ENCODE measurements at places on chromosomes 6 and 20.
A peak's percentile ranks its signal among the peaks of the same experiment; 100 is the strongest.

DNA sequence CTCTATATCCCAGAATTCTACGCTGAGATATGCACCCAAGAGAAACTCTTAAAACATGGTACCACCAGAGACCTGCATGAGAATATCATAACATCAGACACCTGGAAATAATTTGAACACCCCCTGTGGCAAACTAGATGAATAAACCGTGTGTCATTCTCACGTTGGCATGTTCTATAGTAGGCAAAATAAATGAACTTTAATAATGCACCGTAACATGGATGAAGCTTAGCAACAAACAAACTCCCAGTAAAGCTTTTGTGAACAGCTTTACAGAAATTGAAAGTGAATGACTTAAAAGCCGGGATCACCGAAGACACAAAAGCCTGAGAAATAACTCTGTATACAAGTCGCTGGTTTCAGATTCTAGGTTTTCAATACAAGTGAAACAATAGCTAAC, 1166.8 kb upstream of the CITED2 start:
- no peak for DNase-seq

DNA sequence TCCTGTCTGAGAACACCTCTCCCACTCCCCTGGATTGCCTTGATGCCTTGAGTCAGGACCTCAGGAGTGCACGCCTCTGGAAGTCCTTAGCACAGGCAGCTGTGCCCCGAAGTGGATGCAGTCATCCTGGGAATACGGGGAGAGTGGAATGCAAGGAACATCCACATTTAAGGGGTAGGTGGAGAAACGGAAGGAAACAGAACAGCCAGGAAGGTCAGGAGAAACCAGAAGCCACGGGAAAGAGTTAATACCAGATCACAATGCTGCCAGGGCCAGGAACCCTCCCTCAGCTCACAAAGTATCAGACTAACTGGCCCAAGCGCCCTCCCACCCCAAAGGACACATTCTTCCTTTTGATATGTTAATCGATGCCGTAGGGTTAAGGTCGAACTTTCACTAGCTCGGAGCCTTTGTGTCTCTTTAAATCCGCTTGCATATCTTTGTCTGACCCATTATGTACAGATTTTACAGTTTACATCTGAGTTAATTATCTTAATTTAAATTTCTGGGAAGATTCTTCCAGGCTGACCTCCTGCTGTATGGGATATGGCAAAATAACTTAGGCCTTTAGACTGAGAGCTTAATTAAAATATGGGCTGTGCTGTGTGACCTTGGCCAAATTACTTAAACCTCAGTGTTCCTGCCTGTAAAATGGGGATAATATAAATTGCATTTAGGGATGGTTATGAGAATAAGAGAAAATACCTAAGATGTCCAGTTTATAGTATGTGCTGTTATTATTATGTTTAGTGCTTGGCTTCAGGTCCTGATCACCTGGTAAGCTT, 24.0 kb upstream of the CCND3 start:
- no peak for DNase-seq

DNA sequence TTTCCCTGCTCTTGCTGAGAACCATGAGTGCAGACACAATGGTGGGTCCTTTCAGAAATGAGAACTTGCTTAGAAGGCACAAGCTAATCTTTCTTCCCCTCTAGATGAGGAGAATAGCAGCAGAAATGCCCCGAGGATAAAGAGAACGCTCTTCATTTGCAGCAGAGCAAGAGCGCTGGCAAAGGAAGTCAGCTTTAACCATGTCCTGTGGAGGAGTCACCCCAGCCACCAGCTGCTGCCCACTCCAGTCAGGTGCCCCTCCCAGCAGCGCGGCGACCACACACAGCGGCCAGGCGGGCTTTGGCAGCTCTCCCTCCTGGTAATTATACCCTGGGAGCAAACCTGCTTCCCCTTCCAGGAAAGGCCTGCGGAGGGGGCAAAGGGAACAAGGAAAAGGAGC, 42.4 kb upstream of the EMILIN3 start:
- no peak for DNase-seq

DNA sequence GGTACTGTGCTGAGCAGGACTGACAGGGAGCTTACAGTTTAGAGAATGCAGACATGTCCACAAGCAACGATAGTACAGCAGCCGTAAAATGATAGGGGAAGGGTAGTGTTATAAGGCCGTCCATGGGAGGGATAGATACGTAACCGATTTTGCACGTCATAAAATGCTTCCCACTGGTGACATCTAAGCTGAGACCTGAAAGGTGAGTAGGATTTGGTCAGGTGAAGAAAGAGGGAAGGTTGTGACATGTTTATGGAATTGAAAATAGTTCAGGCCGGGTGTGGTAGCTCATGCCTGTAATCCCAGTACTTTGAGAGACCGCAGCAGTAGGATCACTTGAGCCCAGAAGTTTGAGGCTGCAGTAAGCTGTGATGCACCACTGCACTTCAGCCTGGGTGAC, 25.6 kb downstream of the SNX9 start:
- no peak for DNase-seq

- no peak for DNase-seq
Measured at GRCh38 chr6:56753811-56754210, 111.1 kb upstream of the DST start.

- no peak for DNase-seq
Measured at GRCh38 chr6:101486124-101486523, 92.6 kb downstream of the GRIK2 start.

GRCh38 chr6:164616917-164617524, 692.4 kb downstream of the C6orf118 start:
- DNase-seq, result no peak

DNA sequence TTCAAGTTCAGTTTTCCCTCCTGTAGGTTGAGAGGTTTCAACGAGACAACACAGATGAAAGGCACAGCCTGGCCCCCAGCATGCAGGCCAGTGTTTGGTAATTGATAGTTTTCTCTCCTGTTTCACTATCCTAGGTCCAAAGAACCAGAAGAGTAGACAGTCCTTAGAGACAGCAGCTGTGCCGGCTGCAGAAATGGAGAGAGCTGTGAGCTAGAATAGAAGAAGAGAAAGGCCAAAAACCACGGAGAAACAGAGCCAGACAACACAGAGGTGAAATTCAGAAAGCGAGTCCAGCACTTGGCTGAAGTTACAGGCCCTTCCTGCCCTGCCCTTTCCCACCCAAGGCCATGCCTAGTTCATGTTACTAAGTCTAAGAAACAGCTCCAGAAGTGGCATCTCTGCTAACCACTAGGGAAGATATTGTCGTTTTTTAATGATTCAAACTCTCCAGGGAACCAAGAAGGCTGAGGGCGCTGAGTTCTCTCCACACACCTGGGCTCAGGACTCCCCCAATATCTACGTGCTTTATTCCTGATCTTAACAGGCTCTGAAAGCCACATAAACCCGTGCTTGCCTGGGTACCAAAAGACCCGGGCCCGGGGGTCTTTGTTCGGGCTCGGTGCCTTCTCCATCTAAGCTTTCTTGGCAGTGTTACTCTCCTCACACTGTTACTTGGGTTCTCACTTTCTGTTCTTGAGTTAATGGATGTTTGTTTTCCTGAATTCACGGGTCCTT, 16.5 kb upstream of the RBPJL start:
- DNase-seq, result no peak

GRCh38 chr20:62860391-62860923, 1.2 kb downstream of the TCFL5 start:
- DNase-seq, result no peak

- peak; percentile 94 for DNase-seq
Measured at GRCh38 chr6:81906709-81907204, 154.3 kb upstream of the TENT5A start.

DNA sequence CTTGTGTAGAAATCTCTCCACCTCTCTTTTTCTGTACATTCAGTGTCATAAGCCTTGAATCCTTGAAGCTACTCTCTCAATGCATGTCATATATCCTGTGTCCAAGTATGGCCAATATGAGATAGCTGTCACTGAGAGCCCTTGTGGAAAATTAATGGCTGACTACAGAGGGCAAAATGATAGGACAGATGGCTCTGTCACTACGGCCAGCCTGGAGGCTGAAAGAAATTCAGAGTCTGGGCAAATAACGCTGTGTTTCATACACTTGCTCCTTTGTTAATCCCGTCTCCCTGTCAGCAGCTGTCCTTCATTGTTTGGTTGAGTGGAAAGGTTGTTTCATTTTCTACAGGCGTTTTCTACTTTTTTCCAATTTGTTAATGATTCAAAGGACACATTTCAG, 70.4 kb upstream of the VGLL2 start:
- no peak for DNase-seq

- no peak for DNase-seq
Measured at GRCh38 chr6:2883673-2884072, 19.4 kb downstream of the SERPINB9 start.

DNA sequence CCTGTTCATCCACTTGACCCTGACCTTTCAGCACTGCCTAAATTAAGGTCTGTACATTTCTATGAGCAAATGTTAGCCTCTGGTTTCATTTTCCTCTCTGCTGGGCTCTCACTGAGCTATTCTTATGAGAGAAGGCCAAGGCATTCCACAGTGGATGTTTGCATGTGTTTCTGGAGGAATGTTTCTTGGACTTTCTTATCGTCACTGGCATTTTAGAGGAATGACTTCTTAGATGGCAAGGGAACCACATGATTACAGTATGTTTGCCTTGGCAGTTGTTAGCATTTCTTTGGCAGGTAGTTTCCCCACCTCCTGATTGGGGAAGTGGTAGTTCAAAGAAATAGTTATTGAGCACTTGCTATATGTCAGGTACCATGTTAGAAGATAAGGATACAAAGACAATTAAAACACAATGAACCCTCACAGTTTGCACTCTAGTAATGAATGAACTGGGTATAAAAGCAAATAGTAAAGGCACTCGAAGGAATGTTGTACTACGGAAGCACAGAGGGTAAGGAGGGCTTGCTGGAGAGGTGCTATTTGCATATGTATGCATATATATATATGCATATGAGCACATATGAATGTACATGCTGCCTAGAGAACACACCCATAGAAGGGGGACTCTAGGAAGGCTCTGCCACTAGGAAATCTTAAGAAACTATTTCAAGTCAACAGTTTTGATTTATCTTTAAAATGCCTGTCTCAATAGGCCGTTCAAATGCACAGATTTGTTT, 307.4 kb downstream of the EYA4 start:
- peak; percentile 7 for DNase-seq

GRCh38 chr6:27303613-27304272, 8.3 kb downstream of the POM121L2 start:
- no peak for DNase-seq

GRCh38 chr20:24746351-24746685, 202.8 kb upstream of the CST7 start:
- DNase-seq, result peak; percentile 62

- DNase-seq, result no peak
Measured at GRCh38 chr20:25355866-25356265, 34.8 kb downstream of the ABHD12 start.

GRCh38 chr6:148557796-148558321, 189.0 kb upstream of the UST start:
- DNase-seq, result no peak

- DNase-seq, result no peak
Measured at GRCh38 chr20:8664778-8665177, 404.1 kb upstream of the PLCB4 start.

DNA sequence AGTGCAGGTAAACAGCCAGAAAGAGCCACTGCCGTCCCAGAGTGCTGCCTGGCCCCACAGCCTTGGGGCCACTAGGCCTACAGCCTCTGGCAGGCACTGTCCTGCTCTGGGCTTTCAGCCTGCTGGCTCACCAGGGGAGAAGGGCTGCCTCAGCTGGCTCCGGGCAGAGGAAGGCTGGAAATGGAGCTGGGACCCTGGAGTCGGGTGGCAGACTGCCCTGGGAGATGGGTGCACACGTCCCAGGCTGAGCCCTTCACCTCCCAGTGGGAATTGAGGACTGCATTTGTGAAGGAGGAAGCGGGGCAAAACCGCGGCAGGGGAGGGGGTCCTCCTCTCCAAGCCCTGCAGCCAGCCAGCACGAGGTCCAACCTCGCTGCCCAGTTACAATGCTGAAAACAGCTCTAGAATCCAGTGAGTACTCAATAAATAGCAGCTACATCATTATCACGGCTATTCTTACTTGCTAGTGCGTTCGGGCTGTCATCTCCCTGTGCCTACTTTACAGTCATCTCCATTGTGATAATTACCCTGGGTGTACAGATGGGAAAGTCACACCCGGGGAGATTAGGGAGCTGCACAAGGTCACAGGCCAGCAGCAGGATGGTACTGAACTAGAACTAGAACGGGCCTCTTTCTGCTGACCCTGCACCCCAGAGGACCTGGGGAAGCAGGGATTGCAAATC, 13.1 kb downstream of the ACSS1 start:
- no peak for DNase-seq

DNA sequence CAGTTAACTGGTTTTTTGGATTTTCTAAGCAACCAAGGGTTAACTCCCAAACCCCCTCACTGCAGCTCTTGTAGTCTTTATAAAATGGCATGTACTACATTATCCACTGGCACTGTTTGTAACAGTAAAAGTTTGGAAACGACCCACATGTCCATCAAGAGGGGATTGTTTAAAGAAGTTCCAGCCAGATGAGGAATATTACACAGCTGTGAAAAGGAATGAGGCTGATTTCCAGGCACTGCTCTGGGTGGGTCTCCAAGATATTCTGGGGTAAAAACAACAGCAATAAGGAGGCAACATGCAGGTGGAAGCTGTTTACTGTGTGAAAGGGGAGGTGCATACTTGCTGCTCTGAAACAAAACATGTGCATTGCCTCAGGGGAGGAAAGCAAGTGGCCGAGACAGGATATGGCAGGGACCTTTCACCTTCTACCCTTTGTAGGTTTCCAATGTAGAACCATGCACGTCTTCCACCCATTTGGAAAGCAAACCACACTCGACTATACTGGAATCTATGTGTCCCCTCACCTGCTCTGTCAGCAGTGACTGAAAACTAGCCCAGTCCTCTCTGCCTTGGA, 51.9 kb downstream of the GRM4 start:
- DNase-seq, result no peak

DNA sequence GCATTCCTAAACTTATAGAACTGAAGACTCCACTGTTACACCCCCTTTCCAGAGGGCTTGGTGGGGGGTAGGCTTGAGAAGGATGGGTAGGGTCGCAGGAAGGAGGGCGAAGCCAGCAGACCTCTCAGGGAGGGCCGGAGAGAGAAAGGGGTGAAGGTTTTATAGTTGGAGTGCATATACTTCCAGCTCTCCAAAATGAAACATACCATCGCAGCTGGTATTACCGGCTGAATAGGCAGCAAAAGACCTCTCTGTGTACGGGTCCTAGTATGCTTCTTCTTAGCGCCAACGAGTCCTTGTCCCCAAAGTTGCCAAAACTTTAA, 1.0 kb upstream of the VGLL2 start:
- DNase-seq, result no peak

GRCh38 chr6:35359744-35360348, 17.5 kb downstream of the PPARD start:
- DNase-seq, result no peak

- DNase-seq, result no peak
Measured at GRCh38 chr6:169726049-169726400, 1.7 kb upstream of the PHF10 start.

All from NCI-H526 treated with DMSO at 0.1 percent for 48 hours (cell line).